ENCODE measurements at places on chromosomes 1 and 21. TPM values are rescaled to one million over a fixed set of nuclear protein-coding genes. Genes with fewer than 3 reads are reported as not detected.
A peak's percentile ranks its signal among the peaks of the same experiment; 100 is the strongest.

Gene ADGRL4
- not detected for total RNA-seq

Gene RGS8
- total RNA-seq: 3.5 TPM

Gene OR2T35
- total RNA-seq: not detected

Gene CALML6
- total RNA-seq: 5.2 TPM

Gene TMCC2
- 80.1 TPM for total RNA-seq

Gene FMO2
- not detected for total RNA-seq

DNA sequence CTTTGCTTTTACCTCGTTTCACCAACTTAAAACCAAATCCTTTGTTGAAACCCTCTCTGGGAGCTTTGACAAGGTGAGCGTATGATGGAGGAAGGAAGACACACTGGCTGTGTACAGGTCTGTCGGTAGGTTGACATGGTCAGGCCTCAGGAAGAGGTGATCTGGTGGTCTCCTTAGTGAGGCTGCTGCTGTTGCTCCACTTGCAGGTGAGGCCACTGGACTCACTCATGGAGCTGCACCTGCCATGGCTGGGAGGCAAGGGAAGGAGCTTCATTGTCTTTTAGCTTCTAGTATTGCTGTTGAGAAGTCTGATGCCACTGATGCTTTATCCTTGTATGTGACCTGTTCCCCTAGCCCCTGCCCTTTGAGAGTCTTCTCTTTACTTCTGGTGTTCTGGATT lies 35.7 kb downstream of the TENT5C start:
- DNase-seq: no peak

GRCh38 chr1:8027748-8028570 lies 1.9 kb upstream of the ERRFI1 start:
- DNase-seq: no peak

- DNase-seq: no peak
Measured at GRCh38 chr1:155171836-155172731, 1.0 kb downstream of the KRTCAP2 start.

DNA sequence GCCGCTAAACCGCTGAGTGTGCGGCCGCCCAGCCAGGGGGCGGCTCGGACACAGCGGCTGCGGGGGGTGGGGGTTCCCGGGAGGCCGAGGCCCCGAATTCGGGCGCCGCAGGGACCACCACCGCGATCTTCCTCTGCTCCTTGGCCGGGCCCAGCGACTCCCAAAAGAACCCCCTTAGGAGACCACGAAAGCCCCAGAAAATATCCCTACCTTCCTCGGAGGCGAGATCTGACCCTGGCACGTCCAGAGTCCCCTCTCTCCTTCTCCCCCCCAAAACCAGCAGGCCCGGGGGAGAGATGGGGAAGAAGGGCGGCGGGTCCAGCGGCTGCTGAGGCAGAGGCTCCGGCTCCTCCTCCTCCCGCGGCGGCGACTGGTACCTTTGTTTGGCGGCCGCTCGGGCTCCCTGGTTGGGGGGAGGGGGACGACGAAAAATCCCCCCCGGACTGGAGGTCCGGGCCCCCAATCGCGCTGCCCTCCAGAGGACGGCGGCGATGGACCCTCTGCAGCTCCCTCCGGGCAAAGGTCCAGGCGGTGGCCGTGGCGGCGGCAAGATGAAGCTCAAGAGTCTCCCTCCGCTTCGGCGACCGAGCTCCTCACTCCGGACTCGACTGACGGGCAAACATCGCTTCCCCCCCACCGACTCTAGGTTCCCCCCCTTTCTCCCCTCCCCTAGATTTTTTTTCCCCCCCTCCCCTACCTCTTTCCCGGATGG lies at the start of gene ARID4B:
ARID4B (minus strand) TSS at position 621 of the 712 bp plus-strand sequence. CDS start 1,260 bp downstream, outside the sequence.
- DNase-seq: peak; percentile 81

DNA sequence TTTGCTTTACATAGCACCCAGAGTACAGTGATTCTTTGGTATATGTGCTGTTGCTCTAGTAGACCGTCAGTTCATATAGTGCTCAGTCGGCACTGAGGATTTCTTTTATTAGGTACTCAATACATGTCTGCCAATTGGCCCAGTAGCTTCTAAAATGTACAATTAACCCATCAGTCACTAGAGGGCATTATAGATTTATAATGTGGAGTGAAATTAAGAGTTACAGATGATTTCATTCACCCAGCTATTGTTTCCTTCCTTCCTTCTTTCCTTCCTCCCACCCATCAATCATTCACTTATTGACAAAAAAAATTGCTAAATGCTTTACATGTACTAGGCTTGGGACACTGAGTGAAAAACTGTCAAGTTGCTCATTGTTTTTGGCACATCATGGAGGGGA lies 263.6 kb upstream of the USP24 start:
- no peak for DNase-seq

GRCh38 chr1:7218210-7218832 lies 433.1 kb downstream of the CAMTA1 start:
- peak; percentile 52 for DNase-seq

GRCh38 chr1:89361681-89362080 lies 2.2 kb upstream of the GBP6 start:
- no peak for DNase-seq

DNA sequence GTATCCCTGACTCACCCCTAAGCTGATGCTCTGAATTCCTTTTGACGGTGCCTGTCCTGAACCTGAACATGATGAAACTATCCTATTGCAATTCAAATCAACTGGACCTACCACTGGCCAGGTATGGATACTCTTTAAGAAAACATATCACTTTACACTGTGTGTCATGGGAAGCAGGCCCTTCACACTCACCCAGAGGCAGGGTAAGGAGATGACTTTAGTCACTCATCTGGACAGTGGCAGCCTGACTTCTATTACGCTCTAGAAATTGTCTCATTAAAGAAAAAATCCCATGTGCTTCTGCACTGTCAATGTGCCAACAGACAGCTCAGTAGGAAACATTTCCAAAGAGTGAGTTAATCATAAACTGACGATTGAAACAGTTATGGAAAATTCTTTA lies 94.3 kb downstream of the VAV3 start:
- DNase-seq: no peak

- peak; percentile 43 for DNase-seq
Measured at GRCh38 chr1:10631811-10632593, 157.3 kb downstream of the PEX14 start.

DNA sequence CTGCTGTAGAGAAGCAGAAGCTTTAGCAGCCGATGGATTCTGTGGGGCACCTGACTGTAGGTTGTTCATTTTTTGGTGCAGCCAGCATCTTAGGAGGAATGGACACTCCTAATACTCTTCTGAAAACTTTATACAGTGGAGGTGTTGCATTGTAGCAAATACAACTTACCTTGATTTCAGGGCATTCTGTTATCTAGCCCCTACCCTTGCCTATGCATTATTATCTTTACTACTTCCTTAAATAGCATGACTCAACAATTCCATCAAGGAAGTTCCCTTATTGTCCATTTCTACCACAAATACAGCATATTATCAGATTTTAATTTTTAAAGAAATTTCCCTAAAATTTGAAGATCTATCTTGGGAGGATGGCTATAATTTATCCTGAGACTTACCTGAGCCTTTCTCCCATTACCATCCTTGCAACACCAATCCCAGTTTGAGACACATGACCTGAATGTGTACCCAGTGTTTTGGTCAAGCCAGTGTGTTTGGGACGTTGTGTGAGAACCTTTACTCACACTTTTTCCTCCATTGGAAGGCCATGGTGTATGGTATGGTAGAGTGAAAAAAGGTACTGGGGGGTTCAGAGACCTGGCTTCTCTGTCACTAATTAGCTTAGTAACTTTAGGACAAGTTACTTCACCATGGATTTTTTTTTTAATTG lies 9.2 kb downstream of the POU2F1 start:
- no peak for DNase-seq

DNA sequence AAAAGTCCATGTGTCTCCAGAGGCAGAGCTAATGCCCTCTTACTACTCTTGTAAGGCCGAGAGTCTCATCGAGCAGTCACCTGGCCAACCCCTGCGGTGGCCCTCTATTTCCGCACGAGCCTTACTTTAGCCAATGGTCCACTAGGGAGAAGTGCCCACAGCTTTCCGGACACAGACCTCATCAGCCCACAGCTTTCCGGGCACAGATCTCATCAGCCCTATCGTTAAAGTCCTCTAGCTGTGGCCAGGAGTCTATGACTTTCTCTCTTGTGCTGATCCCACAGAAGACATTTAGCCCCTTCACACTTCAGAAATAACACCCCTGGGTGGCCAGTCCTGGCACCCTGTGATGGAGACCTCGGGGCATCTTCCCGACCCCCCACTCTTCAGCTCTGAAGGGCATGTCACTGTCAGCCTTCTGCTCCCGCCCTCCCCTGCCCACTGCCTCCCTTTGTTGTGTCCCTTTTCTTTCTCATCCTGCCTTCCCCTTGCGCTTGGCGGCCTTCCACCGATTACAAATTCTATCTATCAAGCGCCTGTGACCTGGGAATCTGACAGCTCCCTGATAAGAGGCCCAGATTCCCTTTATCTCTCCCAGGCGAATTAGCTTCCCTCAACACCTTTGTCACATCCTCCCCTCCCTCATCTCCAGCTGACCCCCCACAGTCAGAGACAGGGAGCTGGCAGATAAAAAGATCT lies 161.0 kb downstream of the PLXNA2 start:
- DNase-seq: no peak

DNA sequence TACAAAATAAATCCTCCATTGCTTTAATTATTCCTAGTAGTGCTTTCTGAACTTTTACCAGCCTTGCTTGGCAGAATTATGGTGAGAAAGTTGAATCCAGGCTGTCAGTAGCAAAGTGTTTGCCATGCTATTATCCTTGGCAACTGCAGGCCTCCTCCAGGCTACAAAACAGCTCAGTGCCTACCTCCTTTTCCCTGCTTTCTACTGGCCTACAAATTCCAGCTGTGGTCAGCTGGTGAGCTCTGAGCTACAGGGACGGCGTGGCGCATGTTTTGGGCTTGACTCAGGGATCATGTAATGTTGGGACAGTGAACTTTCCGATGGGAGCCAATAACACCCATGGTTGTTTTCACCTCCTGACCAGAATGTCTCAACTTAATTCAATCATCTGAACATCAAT lies 456.1 kb upstream of the ADAMTS5 start:
- DNase-seq: no peak

DNA sequence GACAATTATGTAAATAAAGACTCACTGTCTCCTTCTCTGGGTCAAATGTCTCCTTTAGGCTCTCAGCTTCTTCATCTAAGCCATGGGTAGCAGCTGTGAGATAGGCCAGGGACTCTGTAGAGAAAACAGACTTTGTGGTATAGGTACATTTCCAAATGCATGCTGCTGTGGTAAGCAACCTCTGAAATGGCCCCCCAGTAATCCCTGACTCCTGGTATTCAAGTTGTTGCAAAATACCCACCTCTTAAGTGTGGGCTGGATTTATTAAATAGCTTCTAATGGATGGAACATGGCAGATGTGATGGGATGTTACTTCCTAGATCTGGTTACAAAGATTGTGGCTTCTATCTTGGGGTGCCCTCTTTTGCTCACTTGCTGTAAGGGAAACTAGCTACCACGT lies 11.1 kb upstream of the PEX19 start:
- no peak for DNase-seq

- no peak for DNase-seq
Measured at GRCh38 chr1:5713101-5714010, 278.9 kb downstream of the NPHP4 start.

DNA sequence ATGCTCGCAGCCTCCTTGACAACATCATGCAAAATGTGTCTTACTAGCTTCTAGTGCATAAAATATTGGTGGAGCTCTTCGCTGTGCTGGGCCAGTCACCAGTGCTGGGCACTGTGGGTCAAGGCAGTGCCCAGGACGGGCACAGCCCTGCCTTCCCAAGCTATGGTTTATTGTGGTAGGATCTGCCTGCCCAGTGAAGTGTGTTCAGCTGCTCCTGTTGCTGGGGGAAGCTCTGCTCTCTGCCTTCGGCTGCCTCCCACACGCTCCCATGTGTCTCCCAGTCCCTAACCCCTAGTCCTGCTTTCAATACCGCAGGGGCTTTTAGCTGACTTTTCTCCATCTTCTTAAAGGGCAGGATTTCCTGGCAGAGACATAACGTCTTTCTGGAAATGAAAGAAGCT lies 15.7 kb downstream of the EPHX1 start:
- DNase-seq: no peak

DNA sequence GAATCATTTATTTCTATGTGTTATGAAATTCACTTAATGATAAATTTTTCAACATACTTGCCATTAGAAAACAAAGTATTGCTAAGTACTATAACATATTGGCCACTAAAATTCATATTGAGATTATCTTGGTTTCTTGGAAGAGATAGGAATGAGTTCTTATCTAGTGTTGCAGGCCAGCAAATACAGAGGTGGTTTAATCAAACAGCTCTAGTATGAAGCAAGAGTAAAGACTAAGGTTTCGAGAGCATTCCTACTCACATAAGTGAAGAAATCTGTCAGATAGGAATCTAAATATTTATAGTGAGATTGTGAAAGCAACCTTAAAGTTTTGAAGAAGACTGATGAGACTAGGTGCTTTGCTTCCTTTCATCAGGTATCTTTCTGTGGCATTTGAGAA lies 37.9 kb upstream of the FOXE3 start:
- DNase-seq: no peak

- DNase-seq: peak; percentile 51
Measured at GRCh38 chr1:19390901-19391595, 78.9 kb downstream of the SLC66A1 start.

GRCh38 chr1:77222496-77222895 lies 3.3 kb upstream of the PIGK start:
- DNase-seq: no peak

- DNase-seq: no peak
Measured at GRCh38 chr1:175186433-175187160, 6.0 kb downstream of the KIAA0040 start.

- DNase-seq: no peak
Measured at GRCh38 chr1:10773376-10773775, 23.1 kb downstream of the CASZ1 start.

DNA sequence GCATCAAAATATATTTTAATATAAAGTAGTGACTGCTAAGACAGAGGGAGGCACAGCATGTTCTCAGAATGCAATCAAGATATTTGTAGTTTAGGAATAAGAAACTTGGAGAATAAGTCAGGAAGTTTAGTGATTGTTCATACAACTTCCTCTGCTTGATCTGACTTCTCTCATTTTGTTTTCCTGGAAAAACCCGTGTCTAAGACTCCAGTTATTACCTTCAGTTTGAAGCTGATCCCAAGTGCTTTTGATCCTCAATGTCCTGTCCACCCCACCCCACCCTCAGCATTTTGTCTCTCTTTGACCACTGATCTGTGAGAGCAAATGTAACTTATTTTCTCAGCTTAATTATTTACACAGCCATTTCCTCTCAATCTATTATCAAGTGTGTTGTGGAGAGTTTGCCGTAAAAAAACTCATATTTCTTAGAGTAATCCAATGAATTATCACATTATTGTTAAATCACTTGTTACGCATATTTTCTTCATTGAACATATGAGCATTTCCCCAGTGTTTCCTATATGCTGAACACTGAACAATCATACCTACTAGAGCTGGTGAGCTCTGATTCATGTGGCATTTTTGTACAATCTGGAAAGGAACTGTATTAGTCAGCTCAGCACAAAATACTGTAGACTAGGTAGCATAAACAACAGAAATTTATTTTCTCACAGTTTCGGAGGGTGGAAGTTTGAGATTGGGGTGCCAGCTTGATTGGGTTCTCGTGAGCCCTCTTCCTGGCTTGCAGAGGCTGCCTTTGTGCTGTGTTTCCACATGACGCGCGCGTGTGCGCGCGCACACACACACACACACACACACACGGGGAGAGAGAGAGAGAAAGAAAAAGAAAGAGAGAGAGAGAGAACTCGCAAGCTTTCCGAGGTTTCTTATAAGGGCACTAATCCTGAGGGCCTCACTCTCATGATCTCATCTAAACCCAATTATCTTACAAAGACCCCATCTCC lies 65.5 kb upstream of the DPYD start:
- DNase-seq: no peak

- DNase-seq: no peak
Measured at GRCh38 chr1:200899451-200899915, 4.8 kb downstream of the INAVA start.
